Stimulated activated CD4-positive, alpha-beta T cell treated with anti-CD3 and anti-CD28 coated beads, Interleukin-12 subunit alpha, Interleukin-12 subunit beta, amount 100 ng/mL, for 4 hours (primary cell): ENCODE measurements at places on chromosomes 7 and 10.

DNA sequence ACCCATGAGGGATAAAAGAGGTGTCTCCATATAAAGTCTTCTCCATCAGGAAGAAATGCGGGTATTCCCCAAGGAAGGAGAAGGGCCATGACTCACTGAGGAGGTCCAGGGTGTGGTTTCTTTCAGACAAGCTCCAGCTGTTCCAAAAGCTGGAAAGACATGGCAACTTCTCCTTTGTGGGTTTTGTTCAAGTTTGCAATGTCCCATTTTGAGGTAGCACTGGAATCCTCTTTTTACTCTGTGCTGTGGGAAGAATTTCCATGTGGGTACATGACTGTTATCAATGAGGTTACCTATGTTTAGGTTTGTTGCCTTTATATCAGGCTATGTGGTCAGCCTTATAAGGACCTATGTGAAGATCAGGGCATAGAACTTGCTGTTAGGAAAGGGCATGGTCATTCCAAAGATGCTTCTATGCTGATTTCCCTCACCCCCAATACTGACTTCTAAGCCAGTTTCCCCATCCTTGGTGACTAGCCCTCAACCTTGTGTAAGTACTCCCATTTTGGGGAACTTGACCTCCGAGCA is 697.5 kb downstream of the INHBA start:
- DNase-seq: no peak

DNA sequence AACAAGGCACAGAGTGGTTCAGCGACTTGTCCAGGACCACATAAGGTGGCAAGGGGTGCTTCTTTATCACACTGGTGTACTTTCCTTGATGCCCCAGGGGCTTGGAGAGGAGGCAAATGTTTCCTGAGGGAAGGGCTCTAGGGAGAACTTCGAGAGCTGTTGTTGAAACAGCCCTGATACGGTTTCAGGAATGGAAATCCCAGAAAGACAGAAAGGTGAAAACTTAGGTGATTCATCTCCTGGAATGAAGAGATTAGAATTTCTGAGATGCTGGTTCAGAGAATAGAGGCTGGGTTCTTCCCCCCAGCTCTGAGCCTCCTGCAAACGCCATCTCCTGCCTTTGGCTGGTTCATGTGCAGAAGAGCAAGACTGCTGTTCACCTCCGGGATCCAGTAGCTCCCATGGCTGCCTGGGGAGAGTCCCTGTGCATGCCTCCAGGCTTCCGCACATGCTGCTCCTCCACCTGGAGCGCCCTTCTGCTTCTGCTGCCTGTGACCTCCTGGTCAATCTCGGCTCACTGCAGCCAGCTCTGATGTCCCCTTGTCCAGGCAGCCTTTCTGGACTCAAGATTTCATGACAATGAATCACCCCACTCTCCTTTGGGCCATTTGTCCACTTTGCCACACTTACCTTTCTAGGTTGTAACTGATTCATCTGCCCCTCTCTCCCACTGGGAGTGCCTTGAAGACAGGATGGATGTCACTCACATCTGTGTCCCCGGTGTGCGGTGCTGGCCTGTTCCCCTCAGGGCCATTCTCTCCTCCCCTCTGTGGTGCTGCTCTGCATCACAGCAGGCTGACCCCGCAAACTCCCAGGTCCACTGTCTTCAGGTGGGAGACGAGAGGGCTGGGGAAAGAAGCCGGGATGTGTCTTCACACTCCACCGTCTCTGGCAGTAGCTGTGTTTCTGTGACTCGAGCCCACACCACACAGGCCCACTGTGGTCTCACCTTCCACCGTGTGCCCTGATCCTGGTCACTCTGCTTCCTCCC is 3.6 kb upstream of the CDH23 start:
- no peak for DNase-seq

- no peak for DNase-seq
Observed at GRCh38 chr10:85673270-85673669, 693.3 kb downstream of the GRID1 start.

DNA sequence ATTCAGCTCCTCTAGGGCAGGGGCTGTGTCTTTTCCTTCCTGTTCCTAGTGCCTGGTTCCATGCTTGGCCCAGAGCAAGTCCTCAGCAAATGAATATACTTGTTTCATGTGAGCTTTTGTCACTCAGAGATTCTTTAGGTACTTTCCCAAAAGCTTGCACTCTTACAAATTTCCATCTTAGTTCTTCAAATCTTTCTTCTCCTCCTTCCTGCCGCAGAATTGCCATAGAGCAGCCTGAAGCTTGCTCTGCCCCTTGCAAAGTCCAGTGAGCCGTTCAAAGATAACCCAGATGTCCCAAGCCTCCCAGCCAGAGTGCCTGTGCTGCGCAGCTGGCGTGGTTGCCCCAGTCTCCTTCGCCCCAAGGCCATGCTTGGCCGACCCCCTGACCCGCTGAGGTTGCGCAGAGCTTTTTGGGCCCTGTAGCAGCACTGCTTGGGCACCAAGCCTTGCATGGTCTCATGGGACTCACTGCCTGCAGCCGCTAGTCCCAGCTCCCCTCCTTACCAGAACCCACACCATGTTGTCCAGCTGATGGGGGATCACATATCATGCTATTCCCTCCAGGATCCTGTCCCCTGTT is 20.7 kb downstream of the CHST3 start:
- no peak for DNase-seq

- DNase-seq: peak; percentile 76
Observed at GRCh38 chr10:114526504-114527238, 122.4 kb upstream of the AFAP1L2 start.

DNA sequence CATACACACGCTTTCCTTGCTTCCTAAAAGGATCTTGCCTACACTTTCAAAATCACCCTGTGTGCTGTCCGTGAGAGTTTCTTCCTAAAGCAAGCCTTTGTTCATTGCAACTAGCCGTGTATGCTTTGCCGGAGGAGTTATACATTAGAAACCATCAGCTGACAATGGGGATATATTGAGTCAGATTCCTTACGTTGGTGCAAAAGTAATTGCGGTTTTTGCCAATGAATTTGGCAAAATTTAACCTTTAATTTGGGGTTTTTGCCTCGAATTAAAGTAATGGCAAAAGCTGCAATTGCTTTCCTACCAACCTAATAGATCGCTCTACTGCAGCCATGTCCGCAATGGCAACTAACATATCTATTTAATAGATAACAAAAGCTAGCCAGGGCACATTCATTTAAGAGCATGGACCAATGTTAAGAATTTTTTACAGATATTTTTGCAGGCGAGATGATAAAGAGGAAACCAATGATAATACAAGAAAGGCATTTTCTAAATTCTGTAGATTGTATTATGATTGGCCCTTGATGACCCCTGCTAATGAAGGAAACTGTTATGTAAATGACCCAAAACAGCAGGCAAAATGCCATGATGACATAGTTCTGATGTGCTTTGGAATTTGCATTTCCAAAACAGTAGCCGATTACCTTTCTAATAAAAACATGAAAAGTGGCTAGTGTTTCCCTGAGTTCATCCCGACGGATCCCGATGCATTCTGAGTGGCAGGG is 184.8 kb upstream of the NRP1 start:
- DNase-seq: no peak

- DNase-seq: no peak
Observed at GRCh38 chr7:105825371-105825770, 51.0 kb downstream of the ATXN7L1 start.

GRCh38 chr7:72190919-72191318 is 221.2 kb downstream of the CALN1 start:
- DNase-seq: no peak

DNA sequence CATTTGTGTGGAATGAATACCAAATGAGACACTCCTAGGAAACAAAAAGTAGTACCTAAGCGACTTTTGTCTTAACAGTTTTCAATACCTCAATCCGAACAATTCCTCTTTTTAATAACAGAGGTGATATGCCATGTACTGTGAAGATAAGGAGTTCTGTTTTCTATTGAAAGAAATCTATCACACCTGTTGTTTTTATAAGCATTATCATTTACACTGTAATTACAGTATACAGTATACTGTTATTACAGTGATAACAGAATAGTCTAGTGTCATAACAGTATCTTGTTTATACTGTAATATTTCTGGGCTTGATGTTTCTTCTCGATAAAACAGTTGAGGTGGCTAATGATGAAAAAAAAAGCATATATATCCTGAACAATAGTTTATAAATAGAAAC is 9.4 kb upstream of the RHOBTB1 start:
- no peak for DNase-seq

GRCh38 chr7:112784603-112785002 is 5.6 kb downstream of the TMEM168 start:
- DNase-seq: no peak

GRCh38 chr10:103350517-103351260 is at the start of gene PCGF6:
PCGF6 (minus strand) TSS chr10:103351140; CDS start chr10:103351066, 74 bp downstream.
- DNase-seq: peak; percentile 73

DNA sequence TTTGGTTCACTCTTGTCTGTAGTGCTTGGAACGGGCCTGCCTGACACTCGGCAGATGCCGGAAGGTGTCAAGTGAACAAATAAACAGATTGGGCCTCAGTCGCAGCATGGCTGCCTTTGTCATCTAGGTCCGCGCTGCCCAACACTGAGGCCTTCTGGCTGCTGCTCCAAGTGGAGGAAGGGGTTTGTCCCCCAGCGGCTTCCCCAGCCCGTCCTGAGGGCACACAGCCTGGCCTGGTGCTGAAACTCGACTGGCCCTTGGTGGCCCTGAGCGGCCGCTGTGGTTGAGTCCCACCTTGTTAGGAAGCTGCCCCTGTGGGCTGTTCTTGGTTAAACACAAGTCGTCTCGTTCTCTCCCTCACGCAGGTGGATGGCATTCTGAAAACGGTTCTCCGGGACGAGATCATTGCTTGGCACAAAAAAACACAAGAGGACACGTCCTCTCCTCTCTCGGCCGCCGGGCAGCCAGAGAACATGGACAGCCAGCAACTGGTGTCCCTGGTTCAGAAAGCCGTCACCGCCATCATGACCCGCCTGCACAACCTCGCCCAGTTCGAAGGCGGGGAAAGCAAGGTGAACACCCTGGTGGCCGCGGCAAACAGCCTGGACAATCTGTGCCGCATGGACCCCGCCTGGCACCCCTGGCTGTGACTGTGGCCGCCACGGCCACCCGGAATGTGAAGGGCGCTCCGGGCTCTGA is 132.1 kb downstream of the SMURF1 start:
- DNase-seq: no peak

DNA sequence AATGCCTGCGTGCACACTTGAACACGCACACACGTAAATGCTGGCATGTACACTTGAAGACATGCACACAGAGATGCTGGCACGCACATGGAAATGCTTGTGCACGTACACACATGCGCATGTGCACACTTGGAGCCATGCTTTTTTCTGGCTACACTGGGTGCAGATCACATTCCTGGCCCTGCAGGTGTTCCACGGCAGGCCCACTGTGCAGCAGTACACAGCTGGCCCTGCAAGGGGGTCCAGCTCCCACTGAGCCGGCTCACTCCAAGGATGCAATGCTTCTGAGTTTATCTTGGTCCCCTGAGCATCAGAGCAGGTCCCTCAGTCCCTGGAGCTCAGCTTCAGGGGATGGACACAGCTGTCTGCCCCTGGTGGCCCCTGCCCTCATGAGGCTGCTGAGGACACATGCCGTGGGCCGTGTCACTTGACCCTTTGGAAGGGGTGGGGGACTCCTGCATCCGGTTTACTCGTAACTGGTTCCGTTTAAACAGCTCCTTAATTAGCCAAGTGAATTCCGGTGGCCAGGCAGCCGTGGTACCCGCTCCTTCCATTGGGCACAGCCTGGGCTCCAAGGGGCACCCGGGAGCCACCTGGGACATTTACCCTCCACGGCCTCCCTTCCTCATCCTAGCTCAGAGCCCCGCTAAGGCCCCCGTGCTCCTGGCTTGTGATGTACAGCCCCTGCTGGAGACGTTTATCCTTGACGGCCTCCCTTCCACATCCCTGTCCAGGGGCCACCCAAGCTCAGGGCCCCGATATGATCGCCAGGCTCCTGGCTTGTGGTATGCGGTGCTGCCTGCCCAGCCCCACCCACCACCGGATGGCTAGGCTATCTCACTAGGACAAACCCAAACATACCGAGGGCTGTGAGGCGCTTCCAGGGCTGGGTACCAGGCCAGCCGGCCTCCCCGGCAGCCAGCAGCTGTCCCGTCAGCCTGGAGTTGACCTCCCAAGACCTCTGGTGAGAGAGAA is 39.5 kb upstream of the DPYSL4 start:
- no peak for DNase-seq

DNA sequence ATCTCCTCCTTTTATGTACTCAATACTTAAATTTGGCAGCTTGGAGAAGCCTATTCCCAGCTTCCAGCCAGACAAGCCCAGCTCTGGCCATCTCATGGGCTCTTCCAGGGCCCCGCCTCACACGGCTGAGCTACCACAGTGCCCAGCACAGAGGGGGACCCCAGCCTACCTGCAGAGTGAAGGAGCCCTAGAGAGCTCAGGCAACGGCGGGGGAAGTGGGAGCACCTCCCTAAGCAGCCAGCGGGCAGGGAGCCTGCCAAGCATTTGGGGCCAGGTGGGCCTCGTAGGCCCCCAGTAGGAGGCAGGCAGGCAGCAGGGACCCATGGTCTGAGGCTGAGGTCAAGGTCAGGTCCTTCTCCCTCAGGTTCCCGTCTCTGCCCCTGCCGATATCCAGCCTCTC is 29.1 kb upstream of the SMARCD3 start:
- DNase-seq: no peak

GRCh38 chr10:132447446-132448247 is 50.6 kb downstream of the PWWP2B start:
- DNase-seq: peak; percentile 55

- DNase-seq: no peak
Observed at GRCh38 chr7:130070861-130071622, 708 bp downstream of the KLHDC10 start.

GRCh38 chr7:107027208-107027607 is 17.3 kb upstream of the PRKAR2B start:
- no peak for DNase-seq

DNA sequence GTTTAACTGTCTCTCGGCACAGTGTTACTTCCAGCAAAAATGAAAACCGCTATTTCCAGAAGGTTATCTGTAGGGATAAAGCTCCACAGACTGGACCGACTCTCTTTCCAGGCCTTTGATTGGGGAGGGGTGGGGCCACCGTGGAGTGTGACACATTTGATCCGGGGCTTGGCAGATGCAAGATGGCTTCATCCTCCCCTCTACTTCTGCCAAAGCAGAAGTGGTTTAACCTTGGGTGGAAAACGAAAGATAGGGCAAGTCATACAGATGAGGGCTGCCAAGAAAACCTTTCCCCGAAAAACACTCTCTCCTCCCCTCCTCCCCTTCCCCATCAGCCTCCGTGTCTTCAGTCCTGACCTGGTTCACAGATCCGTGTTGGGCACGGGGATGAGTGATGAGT is 139.7 kb upstream of the SH2B2 start:
- DNase-seq: no peak

GRCh38 chr7:33904681-33905388 is 504 bp upstream of the BMPER start:
- peak; percentile 5 for DNase-seq

GRCh38 chr7:49432254-49432653 is 341.2 kb upstream of the VWC2 start:
- DNase-seq: no peak

GRCh38 chr7:155534691-155535090 is 11.7 kb downstream of the CNPY1 start:
- DNase-seq: no peak
